ENCODE measurements at places on chromosomes 7 and 10. TPM values are rescaled to one million over a fixed set of nuclear protein-coding genes. Genes with fewer than 3 reads are reported as not detected.

DNA sequence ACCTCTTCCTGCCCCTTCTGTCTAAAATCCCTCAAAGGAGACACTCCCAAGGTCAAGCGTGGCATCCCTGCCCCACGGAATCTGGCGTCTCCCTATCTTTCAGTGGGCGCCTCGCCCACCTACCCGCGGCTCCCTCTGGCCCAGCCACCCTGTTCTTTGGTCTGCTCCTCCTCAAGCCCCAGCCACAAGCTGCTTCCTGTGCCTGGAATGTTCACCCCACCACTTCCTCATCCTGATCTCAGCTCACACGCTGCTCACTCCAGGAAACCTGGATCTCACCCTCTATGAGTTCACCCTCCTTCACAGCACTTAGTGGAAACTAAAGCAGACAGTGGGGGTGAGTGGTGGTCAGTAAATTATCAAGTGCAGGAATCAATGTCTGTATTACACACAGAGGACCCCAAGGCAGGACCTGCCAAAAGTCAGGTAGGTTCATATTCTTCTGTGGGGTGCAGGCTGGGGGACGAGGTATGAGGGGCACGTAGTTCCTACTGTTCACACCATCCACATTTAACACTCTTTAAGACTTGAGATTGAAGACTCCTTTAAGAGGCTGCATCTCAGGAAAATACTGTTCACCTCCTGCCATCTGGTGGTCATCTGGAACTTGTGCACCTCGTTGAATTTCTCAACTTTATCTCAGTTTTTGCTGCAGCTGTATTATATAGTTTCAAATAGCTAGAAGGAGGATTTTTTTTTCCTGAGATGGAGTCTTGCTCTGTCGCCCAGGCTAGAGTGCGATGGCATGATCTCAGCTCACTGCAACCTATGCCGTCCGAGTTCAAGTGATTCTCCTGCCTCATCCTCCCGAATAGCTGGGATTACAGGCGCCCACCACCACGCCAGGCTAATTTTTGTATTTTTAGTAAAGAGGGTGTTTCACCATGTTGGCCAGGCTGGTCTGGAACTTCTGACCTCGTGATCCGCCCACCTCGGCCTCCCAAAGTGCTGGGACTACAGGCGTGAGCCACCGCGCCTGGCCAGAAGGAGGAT is 166.6 kb downstream of the ARHGAP21 start:
- DNase-seq: no peak

- peak; percentile 36 for DNase-seq
Measured at GRCh38 chr10:132400547-132401151, 3.6 kb downstream of the PWWP2B start.

The STK17A gene
- 28.1 TPM for total RNA-seq

DNA sequence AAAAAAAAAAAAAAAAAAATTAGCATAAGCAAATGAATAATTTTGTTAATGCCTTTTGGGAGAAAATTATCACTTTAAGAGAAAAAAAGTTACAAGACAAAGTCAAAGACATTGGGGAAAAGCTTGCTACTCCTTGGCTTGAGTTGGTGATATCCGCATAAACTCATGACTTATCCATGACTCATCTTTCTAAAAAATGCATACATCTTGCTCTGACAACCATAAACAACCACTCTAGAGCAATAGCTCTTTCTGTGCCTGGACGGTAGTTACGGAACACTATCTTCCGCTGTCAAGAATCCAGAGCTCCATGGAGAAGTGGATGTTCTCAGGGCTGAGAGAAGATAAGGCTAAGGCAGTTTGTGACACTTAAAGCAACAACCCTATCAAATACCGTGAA is 281.1 kb upstream of the PFKP start:
- no peak for DNase-seq

- DNase-seq: peak; percentile 86
Measured at GRCh38 chr7:1176891-1177373, 16.9 kb upstream of the ZFAND2A start.

The SLC26A3 gene
- 2,382 TPM for total RNA-seq

The AKR1D1 gene
- not detected for total RNA-seq

- no peak for DNase-seq
Measured at GRCh38 chr7:45609180-45609579, 35.0 kb downstream of the ADCY1 start.

DNA sequence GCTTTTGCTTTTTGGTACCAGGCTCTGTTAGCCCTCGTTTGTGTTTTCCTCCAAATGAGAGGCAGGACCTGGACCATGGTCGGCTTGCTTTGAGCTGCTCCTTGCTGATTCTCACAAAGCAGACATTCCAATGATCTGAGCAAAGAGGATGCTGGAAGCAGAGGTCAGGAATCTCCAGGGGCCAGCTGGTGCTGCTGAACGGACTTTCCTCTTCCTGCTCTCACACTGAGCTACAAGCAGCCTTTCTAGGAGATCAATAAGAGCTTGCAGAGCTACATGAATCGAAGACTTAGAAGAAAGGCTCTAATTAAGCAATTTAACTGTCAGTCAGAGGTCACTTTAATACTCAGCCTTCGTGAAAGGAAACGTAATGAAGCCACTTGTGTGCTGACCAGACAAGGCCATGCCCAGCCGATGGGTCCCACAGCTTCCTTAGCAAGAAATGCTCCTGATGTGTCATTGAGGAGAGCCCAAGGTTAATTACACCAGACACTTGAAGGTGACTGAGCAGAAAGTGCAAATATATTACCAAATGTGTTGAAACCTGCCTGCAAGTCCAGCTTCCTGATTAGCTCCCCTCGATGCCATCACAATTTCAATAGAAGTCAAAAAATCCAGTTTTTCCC is 151.3 kb upstream of the RSU1 start:
- DNase-seq: no peak

- no peak for DNase-seq
Measured at GRCh38 chr7:134941185-134941900, 45.0 kb upstream of the AGBL3 start.

GRCh38 chr10:12869427-12869826 is 132.1 kb downstream of the CCDC3 start:
- no peak for DNase-seq
